Astrocyte (in vitro differentiated cells and primary cell): ENCODE measurements at places on chromosomes 4 and X. TPM values are rescaled to one million over a fixed set of nuclear protein-coding genes. Genes with fewer than 3 reads are reported as not detected.

- DNase-seq: no peak
Measured at GRCh38 chr4:93743022-93743421, 85.5 kb upstream of the ATOH1 start.

DNA sequence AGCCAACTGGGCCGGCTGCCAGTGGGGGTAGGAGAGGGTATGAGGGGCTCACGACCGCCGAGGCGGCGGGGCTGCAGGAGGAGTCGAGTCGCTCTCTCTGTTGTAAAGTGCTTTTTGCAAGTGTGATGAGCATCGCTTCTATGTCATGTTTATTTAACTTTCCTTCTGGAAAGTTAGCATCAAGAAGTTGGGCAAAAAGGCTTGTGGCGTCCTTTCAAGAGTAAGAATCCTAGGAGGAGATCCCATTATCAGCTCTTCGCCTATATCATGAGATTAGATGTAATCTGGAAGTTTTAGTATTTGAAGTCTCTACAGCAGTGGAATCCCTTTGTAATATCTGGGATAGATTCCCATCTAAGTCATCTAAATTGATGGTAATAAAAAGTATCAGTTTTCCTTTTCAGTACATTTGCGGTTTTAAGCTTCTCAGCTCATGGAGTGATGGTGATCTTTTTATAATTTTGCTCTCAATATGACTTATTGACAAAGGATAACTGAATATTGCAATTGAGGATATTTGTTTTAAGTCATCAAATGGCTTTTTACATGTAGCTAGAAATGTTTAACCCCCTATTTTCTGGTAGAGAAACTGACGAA, 1.7 kb downstream of the GALNT7 start:
- DNase-seq: no peak

DNA sequence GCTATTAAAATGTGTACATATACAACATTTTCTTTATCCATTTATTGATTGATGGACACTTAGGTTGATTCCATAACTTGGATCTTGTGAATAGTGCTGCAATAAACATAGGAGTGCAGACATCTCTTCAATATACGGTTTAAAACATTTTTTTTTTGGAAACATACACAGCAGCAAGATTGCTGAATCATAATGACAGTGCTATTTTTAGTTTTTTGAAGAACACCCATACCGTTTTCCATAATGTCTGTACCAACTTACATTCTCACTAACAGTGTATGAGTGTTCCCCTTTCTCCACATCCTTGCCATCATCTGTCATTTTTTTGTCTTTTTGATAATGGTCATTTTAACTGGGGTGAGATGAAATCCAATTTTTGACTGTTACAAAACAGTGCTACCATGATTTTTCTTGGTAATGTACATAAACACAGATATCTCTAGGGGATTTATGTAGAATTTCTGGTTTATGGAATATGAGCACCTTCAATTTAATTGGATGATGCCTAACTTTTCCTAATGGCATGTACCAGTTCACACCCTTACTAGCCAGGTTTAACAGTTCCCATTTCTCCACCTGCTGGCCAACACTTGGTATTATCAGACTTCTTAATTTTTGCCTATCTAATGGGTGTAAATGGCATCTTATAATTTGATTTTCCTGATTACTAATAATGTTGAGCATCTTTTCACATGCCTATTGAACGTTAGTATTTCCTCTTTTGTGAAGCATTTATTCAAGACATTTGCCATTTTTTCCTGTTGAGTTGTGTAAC, 21.0 kb upstream of the TMSB15B start:
- DNase-seq: peak; percentile 27

Gene EREG
- 0.14 and 0.30 TPM in 2 replicates for total RNA-seq

DNA sequence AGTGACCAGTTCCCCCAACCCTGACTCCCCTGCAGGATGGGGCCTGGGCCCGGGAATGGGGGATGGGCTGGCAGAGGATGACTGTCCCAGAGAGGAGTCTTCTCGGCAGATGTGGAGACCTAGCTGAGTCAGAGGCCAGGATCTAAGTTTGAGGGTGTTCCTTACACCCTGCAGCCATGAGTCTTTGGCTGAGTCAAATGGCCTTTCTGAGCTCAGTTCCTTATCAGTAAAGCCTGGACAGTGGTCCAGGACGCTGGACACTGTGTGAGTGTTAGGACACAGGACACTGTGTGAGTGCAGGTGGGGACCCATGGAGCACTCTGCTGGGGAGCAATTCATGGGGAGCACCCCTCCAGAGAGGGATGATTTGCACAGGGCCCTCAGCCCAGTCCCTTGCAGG, 5.0 kb downstream of the IL9R start:
- no peak for DNase-seq

DNA sequence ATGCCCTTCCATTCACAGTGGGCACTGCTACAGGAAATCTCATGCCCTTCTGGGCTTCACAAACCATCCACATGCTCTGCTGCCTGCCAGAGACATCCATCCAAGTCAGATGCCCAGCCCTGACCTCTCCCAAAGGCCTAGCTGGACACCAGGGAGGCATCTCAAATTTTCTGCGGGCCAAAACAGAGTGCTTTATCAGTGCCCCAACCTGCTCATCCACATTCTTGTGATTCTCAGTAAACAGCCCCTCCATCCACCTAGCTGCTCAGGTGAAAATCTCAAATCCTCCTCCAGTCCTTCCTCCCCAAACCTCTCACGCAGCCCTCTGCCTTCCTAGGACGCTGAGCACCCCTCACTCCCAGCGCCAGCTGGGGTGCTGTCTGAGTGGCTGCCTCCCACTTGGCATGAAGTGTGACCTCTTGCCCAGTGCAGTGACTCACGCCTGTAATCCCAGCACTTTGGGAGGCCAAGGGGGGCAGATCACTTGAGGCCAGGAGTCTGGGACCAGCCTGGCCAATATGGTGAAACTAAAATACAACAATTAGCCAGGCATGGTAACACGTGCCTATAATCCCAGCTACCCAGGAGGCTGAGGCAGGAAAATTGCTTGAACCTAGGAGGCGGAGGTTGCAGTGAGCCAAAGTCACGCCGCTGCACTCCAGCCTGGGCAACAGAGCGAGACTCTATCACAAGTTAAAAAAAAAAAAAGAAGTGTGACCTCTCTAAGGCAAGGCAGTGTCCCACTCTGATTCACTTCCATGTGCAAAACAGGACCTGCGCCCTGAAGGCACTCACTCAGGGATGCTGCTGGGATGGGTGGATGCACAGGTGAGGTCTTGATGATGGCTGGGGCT, 1.7 kb upstream of the AFAP1 start:
- DNase-seq: no peak

DNA sequence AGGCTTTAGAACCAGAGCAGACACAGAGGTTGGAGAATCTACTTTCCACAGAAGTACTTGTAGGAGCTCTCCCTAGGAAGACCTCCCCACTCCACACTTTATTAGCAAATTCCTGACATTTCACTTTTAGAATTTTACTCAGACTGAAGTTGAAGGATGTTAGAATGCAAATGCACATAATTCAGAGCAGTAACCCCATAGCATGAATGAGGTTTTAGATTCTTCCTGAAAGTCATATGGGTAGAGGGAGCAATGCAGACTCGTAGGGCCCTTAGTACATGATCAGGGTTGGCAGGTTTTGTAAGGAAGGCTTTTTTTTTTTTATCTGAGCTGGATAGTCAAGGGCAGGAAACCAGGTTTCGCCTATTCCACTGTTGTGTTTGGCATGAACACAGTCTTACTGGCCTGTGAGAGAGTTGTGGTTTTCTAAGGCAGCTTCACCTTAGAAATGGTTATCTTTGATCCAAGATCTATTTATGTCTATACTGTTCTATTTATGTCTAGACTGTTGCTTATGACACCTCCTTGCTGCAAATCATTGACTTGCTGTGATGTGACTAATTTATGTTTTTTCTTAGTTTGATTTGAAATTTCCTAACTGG, 48.9 kb downstream of the SPATA18 start:
- peak; percentile 86 for DNase-seq

Gene NSUN7
- total RNA-seq: 2.1 and 2.5 TPM in 2 replicates

DNA sequence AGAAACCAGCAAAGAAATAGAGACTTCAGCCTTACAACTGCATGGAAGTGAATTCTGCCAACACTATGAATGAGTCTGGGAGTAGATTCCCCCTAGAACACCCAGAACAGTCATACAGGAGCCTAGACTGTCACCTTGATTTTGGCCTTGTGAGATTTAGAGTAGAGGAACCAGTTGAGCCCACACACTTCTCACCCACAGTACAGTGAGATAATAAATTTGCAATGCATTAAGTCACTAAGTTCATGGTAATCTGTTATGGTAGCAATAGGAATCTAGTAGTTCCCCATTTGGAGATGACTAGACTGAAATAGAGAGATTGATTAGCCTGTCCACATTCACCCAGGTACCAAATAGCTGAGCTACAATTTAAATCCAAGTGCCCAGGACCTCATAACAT, 59.0 kb downstream of the FAM13A start:
- no peak for DNase-seq

- no peak for DNase-seq
Measured at GRCh38 chr4:170106900-170107299, 17.1 kb upstream of the AADAT start.

Gene MID2
- total RNA-seq: 11.1 and 12.9 TPM in 2 replicates

DNA sequence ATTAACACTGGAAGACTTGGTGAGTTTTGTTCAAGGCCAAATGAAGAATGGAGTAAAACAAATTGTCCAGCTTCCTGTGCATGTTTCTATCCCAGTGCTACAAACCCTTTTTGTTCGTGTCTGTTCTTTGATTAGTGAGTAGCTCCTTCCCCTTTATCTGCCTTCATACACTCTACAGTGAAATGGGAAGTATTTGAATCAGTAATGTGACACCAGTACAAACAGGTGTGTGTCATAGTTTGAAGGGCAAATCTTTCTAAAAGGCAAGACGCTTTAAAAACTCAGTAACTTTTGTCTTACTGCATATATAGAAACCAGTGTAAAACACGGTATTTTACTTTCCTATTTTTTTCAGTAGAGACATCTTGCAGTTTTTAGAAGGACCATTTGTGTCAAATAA, 5.9 kb downstream of the ARHGEF38 start:
- no peak for DNase-seq

Gene RIBC1
- 0.34 and 0.46 TPM in 2 replicates for total RNA-seq

DNA sequence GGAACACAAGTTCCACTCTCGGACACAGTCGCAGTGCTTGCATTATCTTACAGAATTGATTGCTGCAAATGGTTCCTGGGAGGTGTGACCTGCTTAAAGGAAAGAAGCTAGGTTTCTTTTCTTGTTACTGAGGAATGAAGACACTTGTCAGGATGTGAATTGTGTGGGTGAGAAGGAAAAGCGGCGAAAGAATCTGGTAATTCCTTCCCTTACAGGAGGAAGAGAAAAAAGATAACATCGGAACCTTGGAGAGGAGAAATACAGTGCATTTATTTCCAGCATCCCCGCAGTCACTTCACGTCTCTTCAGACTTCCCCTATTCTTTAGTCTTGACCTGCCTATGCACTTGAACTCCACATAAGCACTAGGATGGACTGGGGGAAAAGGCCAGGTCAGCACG, 389 bp upstream of the CCSER1 start:
- no peak for DNase-seq

Gene AASDH
- total RNA-seq: 6.3 and 7.3 TPM in 2 replicates

GRCh38 chrX:134148172-134148692, 88.8 kb upstream of the CCDC160 start:
- no peak for DNase-seq

DNA sequence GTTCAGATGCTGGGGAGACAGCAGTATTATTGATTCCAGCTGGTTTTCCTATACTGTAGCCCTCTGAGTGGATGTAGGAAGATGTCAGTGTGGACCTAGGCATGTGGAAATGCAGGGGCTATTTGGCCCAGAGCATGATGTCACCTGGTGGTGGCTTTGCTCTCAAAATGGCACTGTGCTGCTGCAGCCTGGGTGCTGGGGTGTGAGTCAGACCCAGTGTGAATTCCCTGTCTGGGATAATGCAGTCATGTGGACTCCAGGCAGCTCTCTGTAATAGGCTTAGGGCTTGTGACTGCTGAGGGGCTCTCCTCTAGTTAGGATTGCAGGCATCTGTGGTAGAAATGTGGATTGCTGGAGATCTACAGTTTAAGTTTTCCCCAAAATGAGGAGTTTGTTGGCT, 70.7 kb downstream of the DCAF8L2 start:
- no peak for DNase-seq

Gene VSIG4
- total RNA-seq: not detected in 2 replicates

Gene ATXN3L
- not detected in 2 replicates for total RNA-seq

Gene MMAA
- total RNA-seq: 8.5 and 10.4 TPM in 2 replicates

- peak; percentile 99 for DNase-seq
Measured at GRCh38 chr4:13918110-13918509, 290.6 kb upstream of the BOD1L1 start.

DNA sequence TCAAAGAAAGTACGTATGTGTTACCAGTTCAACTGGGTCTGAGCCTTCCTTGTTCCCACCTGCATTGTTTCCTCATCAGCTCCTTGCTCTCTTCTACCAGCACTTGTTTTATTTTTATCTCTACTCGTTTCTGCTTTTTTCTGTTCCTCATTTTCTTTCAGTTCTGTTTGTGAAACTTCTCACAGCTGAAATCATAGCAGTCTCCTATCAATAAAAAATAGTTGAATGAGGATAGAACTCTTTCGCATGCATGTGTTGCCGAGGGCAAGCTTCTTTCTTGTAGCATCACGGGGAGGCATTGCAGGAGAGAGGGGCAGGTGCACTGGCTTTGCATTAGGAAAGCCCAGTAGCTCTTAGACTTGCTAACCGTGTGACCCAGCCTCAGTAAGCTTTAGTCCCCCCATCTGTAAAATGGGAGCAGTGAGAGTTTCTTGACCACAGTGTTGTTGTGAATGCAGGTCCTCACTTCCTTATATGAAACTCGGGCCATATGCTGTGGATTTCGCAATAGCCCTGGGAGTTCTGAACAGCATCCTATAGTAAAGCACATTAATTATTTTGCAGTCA, 24.7 kb downstream of the OFD1 start:
- DNase-seq: no peak

Gene MGARP
- total RNA-seq: 0.36 and 0.45 TPM in 2 replicates

DNA sequence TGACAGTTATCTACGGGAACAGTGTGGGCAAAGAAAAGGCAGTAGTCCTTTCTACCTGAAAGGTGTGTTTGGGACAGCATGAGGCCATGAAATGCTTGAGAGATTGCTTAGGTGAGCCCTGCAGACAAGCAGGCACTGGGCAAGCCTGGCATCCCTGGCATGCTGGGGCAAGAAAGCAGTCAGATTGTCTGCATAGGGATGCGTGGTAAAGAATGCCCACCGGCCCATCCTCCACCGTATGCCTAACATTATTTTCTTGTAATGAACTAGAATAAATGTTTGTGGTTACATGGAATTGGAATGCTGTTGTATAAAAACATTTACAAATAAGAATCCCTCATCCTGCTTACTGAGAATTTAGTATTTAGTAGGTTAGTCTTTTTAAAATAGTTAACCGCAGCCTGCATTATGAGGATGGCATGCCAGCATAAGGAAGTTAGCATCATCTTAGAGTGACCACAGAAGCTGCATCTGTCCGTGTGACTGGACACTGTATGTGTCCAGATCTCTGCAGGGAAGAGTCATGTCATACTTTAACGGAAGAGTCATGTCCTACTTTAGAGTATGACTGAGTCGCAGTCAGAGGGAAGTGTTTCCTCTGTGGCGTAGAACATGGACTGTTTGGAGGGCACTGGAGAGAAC, 18.9 kb downstream of the ZBTB49 start:
- DNase-seq: peak; percentile 68

DNA sequence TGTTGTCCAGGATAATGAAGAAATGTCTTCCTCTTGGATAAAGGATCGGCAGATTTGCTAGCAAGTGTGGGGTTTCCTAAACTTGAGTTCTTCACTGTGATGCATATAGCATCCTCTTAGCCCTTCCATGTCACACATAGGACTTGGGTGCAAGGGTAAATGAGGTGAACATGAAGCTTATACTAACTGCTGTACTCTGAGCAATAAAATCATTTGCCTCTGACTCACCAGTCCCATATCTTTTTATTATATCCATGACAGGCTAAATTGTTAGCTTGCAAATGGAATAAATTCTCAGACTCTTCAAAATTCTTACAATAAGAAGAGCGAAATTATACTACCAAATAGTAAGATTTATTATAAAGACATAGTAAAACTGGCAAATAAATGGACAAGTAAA, 14.7 kb upstream of the TBC1D1 start:
- DNase-seq: no peak
